GM23338 (cell line): ENCODE measurements at places on chromosomes 1 and 21. TPM values are rescaled to one million over a fixed set of nuclear protein-coding genes. Genes with fewer than 3 reads are reported as not detected.

DNA sequence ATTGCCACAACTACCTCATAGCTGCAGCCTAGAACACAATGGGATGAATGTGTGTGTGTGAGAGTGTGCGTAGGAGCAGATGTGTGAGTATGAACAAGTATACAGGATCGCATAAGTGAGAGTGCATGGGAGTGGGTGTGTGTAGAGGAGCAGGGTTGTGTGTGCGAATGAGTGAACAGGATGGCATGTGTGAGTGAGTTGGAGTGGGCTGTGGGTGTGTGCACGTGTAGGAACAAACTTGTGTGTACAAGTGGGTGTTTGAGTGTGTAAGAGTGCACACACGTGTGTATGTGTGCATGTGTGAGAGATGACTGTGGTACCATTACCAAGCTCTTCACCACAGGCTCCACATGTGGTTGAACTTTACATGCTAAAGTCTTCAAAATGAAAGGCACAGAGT is 175.4 kb upstream of the EDN2 start:
- DNase-seq, result no peak

DNA sequence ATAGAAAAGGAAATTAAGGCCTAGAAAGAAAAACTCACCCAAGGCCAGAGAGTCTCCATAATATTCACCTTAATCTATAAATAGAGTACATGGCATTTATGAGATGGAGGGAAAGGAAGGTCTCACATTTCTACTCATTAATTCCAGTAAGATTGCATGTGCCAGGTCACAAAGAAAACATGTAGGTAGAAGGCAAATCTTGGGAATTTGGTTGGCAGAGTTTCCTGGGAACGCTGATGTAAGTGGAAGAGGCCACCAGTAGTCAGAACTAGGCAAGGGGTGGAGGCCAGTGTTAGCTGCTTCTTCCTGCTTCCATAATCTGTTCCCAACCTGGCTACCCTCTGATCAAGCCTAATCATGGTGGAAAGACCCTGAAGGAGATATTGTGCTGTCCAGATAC is 29.2 kb upstream of the PGBD5 start:
- DNase-seq, result no peak

Gene HSD11B1
- not detected in 2 replicates for polyA plus RNA-seq

- DNase-seq, result no peak
These were observed 10.5 kb upstream of the MTARC1 start for GRCh38 chr1:220776254-220776653.

Gene ATP1A1
- 114 and 117 TPM in 2 replicates for polyA plus RNA-seq

DNA sequence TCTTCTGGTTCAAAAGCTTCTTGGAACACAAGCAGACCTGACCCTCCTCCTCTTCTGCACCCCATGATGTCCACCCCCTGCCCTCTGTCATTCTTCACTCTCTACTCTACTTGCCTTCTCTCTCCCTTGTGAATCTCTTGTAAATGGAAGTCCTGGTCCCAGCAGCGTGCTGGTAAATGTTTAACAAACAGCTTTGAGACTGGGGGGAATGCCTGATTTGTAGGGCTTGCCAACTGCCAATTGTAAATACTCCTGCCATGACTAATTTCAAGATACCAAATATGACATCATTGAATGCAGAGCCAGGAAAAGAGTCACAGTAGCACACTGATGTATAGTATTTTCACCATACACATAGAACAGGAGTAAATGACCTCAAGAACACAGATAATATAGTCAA is 40.9 kb upstream of the LRRN2 start:
- no peak for DNase-seq

DNA sequence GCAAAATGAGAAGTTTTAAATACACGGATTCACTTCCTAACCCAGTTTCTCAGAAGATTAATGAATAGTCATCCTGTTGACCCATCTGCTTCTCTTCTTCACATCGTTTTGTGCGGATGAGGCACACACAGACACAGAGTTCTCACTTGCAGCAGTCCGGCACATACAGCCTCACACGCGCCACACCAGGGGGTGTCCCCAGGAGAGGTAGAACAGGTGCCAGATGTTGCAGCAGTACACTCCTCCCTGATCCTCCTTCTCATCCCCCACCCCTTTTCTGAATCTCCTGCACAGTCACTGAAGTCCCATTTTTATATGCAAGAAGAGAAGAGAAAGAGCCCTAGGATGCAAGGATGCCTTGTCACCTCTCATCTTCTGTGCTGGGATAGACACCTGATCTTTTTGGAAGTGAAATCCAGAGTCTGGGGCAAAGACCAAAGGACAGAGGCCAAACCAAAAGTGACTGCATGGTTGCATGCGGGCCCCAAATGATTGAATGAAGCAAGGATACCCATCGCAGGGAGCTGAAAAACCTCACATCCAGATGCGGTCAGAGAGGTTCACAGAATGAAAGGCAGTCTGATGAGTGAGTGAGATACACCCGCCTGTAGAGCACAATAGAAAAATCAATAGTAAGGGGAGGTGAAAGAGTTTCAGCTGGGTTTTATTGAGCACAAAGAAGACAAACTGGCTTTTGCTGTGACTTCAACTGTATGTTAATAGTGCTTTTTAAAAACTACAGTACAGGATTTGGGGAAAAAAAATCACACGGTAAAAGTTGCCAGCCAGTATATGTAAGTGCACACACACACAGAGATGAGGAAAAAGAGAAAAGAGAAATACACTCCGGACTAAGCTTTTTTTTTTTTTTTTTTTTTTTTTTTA is 28.9 kb downstream of the PBX1 start:
- no peak for DNase-seq

DNA sequence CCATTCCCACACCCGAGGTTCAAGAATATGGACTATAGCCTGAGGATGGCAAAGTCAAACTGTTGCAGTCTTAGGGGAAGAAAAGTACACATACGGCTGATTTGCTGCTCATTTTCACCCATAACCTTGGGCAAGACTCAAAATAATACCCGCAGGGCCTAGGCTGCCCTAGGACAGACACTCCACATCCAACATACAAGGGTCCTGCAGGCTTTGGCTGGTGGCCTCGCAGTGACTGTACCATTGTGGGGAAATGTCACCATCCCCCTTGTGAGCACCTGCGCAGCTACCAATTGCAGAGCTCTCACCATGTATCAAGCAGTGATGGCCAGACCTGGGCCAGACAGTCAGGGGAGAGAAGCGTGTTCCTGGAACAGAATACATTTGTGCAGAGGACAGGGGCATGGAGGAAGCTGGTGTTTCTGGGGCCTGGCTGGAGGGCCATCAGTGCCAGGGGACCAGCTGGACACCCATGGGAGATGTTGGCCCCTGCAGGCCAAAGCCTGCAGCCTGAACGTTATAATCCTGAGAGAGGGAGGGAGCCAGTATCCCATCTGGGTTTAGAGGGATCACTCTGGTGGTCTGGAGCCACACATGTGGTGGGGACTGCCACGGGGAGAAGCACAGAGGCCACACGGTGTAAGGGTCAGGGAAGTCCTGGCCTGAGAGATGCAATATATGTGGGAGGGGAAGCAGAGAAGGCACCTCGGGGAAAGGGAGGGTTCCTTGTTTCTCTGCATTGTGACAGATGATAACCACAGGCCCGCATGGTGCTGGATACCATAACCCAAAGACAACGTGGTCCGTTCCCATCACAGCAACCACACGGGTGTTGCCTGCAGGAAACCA is 101.2 kb downstream of the GLIS1 start:
- DNase-seq, result no peak

Gene NID1
- 5.9 and 7.1 TPM in 2 replicates for polyA plus RNA-seq

GRCh38 chr1:234579967-234580366 is 30.0 kb downstream of the IRF2BP2 start:
- no peak for DNase-seq

DNA sequence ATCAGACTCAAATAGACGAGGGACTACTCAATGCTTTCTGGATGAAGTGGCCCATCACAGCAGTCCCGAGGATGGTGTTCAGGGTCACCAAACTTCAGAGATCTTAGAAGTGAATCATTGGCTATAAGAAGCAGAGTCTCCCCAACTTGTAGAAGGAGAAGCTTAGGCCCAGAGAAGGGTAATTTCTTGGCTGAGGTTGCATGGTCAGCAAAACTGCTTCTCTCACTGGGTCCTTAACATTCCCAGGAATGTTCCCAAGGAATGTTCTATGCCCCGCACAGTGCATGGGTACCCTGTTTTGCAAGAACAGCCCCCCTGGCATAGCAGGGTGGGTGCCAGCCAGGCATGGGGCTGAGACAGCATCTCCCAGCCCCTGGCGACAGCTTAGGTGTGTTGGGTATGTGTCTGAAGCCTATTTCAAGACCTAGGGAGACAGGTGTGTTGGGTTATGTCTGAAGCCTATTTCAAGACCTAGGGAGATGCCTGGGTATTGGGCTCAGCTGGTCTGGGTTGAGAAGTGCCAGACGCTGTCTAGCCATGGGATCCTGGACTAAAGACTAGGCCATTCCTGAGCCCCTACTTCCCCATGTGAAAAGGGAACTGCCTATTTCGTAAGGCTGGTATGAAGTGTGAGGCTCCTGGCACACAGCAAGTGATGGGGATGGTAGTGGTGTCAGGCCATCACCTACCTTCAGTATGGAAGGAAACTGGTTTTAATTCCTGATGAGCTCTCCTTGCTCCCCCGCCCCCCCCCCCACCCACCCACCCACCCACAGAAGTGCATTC is 26.1 kb downstream of the PADI6 start:
- no peak for DNase-seq

GRCh38 chr21:43331962-43332828 is 94.7 kb downstream of the SIK1 start:
- no peak for DNase-seq

DNA sequence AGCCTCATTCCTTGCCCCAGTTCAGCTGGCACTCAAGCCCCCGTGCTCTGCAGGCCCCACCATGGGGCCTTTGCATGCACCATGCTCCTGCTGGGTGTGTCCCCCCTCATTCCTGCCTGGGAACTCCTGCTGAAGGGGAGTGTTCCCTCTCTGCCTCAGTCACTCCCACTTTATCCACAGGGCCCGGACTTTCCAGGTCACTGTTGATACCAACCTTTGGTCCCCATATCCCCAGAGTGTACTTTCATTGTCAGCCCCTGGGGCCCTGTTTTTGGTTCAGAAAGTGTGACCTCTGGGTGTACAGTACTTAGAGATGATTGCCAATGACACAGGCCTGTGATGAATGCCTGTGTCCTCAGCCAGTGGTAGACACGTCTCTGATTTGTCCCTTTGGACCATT is 2.9 kb downstream of the TTC22 start:
- DNase-seq, result no peak

DNA sequence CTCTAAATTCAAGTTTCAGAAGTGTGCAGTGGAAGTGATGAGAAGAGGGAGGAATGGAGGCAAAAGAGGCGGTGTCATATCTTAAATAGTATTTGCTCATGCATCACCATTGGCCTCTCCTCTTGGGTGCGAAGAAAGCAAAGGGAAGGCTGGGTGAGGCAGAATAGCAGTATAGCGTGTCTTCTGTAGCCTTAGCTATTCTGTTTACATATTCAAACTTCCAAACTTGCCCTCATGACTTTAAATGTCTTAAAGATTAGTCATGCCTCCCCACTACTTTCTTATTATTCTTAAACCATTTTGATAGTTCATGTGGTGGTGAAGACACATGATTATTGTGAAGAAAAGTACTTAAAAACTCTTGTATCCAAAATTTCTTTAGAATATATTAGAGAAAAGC is 104.6 kb upstream of the TENT5C start:
- no peak for DNase-seq

Gene GSTM4
- 12.9 and 17.3 TPM in 2 replicates for polyA plus RNA-seq

DNA sequence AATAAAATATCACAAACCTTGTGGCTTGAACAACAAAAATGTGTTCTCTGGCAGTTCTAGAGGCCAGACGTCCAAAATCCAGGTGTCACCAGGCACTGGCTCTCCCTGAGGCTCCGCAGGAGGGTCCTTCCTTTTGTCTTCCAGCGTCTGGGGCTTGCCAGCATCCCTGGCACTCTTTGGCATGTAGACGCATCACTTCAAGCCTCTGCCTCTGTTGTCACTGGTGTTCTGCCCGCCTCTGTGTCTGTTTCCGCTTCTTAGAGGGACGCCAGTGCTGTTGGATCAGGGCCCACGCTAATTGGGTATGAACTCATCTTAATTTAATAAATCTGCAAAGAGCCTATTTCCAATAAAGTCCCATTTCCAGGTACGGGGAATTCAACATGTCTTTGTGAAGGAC is 273.7 kb upstream of the C1orf174 start:
- DNase-seq, result no peak

GRCh38 chr1:53686091-53686964 is 52.6 kb downstream of the GLIS1 start:
- DNase-seq, result no peak

- DNase-seq, result no peak
These were observed 3.0 kb downstream of the ARHGAP30 start for GRCh38 chr1:161066694-161067093.

GRCh38 chr1:38538834-38539233 is 320.7 kb downstream of the RRAGC start:
- DNase-seq, result no peak

Gene PADI2
- polyA plus RNA-seq, result 1.7 TPM in 2 replicates

Gene AUNIP
- polyA plus RNA-seq, result 21.2 and 21.9 TPM in 2 replicates

Gene TRAF3IP3
- polyA plus RNA-seq, result 0.26 TPM in 1 of 2 replicates, not detected in the other

- DNase-seq, result no peak
These were observed 14.1 kb downstream of the ALPL start for GRCh38 chr1:21523297-21523813.

DNA sequence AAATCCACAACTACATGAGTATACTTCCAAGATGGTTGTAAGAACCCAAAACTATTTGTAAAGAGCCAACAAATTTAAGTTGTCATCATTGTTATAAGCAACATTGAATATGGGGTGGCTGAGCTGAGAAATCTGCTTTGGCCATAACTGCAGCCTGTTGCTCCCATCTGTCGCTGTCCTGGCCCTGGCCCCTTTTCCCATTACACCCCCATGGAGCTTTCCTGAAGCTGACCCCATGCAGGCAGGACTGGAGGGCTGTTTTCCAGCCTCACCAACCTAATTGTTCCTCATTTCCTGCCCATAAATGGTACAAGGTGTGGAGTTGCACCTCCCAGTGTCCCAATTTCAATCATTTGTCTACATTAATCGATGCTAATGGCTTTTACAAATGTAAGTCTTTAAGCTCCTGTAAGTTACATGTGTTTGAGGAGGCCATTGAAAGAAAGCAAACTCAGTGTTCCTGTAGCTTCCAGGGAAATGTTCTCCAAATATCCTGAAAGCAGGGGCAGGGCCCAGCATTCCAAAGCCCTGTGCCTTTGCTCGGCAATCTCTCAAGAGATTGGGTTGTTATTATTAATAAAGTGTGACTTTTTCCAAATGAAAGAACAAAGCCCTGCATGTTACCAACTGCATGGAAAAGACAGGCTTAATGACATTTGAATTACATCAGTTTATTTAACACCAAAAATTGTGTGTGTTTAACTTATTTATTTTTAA is 545.9 kb downstream of the PLPP3 start:
- no peak for DNase-seq

GRCh38 chr1:158145173-158145719 is 35.4 kb upstream of the CD1D start:
- DNase-seq, result no peak

DNA sequence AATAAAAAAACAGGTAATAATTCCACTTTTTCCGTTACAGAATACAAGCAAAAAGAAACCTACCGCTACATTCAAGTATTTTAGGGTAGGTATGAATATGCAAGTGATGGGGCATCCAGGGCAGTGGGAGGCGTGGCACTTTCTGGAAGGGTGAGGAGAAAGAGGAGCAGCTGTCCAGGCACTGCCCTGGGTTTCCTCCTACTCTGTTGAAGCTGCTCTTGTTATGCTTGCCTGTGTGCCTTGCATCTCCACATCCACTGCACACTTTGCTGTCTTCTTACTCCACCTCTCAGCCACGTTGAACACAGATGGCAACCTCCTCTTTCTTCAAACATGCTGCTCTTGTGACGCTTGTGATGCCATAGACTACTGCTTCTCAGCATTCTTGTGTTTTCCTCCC is 83.2 kb downstream of the RPE65 start:
- DNase-seq, result no peak
